NCI-H2171 treated with DMSO at 0.1 percent for 48 hours (cell line): ENCODE measurements at places on chromosomes 6 and 20.
A peak's percentile ranks its signal among the peaks of the same experiment; 100 is the strongest.

GRCh38 chr6:15132854-15133670 lies 112.8 kb upstream of the JARID2 start:
- DNase-seq, result peak; percentile 53

DNA sequence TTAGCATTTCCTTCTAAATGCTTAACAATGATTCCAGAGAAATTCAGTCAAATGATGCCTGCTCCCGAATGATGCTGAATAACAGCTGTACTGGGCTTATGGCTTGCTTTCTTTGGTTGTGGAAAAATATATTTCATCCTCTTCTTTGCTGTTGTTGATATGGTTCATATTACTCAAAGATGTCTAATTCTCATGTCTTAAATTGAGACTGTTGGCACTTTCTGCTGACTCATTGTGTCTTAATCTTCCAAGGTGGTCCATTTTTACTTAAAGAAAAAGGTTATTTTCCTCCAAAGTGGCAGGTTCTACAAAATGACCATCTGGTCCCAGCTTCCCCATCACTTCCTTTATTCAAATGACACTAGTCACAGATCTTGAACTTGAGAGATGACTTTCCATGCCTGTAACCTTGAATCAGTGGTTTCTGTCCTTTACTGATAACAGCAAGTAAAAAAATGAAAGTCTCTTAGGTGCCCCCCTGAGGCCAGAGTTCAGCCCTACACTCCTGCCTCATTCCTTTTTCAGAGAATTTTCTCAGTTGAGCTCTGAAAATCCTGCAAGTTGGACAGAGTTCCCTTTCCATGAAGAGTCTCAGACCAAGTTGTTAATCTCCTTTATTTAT lies 6.9 kb downstream of the SNAP25 start:
- DNase-seq, result peak; percentile 75

- no peak for DNase-seq
Measured at GRCh38 chr6:125117818-125118217, 35.8 kb upstream of the TPD52L1 start.

DNA sequence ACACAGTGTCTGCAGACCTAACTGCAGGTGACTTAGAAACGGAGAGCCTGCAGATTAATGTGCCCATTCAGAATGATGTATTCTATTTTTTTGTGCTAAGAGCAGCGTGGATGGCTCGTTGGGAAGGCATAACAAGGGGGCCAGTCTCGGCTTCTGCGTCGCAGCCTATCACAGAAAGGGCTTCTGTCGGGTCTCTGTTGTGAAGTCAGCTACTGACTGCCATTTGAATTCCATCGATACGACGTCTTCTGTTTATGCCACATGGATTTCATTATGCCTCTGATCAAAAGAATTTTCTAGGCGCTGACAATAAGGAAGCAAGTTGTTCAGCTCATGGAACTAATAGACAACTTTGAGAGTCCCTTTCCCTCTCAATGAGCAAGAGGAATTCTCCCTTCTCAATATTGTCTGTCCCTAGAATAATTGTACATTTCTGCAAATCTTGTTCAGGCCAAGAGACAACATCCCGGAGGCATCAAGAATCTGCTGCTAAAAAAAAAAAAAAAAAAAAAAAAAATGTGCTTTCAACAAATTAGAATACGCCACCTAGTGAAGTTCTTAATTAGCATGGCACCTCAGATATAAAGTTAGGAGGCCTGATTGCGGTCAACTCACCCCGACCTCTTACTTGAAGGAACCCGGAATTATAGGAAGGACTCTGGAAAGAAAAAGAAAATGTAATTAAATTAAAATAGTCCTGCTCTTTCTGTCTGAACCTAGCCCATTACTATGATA lies 223.9 kb downstream of the TSHZ2 start:
- no peak for DNase-seq

- no peak for DNase-seq
Measured at GRCh38 chr6:56749632-56750151, 107.0 kb upstream of the DST start.

GRCh38 chr6:96683819-96684528 lies 121.0 kb downstream of the FHL5 start:
- no peak for DNase-seq

DNA sequence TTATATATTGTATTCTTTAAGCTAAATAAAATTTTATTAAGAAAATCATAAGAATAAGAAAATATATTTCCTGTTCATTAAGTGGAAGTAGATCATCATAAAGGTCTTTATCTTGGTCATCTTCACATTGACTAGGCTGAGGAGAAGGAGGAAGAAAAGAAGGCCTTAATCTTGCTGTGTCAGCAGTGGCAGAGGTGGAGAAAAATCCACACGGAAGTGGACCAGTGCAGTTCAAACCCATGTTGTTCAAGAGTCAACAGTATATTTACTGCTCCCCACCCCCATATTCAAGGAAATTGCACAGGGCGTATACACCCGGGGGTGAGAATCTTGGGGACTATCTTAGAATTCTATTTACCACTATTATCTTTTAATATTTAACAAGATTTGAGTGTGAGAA lies 178.6 kb upstream of the SCGN start:
- DNase-seq, result no peak

- no peak for DNase-seq
Measured at GRCh38 chr6:9612489-9612888, 802.4 kb downstream of the TFAP2A start.

- DNase-seq, result no peak
Measured at GRCh38 chr6:143191361-143191760, 130.7 kb downstream of the AIG1 start.

- DNase-seq, result peak; percentile 55
Measured at GRCh38 chr6:5478380-5478779, 217.1 kb downstream of the FARS2 start.

DNA sequence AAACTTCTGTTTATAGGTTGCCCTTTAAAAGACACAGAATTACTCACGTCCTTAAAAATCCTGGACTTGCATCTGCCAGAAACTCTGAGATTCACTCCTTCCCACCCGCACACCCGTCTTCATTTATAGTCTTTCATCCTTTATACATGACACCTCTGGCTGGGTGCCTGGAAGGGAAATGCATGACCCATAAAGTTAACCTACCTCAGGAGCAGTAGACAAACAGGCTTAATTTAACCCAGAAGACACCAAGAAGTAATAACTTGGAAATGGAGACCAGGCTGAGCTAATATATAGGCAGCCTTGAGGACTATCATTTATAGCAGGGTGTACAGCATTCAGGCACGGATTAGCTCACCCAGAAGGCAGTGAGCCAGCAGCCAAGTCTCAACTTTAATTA lies 429.0 kb upstream of the NRSN1 start:
- no peak for DNase-seq

- DNase-seq, result no peak
Measured at GRCh38 chr6:44397424-44398164, 10.1 kb downstream of the CDC5L start.

GRCh38 chr20:61045876-61046585 lies 206.0 kb upstream of the CDH4 start:
- DNase-seq, result no peak

- DNase-seq, result no peak
Measured at GRCh38 chr20:24979036-24979960, 13.3 kb downstream of the APMAP start.

DNA sequence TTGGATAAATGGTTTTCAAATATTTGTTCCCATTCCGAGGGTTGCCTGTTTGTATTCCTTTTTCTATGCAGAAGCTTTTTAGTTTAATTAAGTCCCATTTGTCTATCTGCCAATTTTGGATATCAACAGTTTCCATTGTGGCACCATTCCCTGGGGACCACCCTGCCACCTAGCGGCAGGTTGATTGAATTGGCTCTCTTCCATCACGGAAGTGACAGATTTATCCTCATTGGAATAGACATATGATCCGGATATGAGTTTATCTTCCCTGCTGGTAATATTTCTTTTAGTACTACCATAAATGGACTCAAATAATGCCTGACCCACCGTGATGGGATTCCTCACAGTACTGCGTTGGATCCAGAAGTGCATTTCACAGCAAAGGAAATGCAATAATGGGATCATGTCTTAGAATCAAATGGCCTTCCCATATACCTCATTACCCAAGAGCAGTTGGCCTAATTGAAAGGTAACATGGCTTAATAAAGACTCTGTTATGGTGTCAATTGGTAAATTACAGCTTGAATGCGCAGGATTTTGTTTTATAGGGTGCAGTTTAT lies 327.0 kb downstream of the BMP2 start:
- peak; percentile 80 for DNase-seq

- DNase-seq, result peak; percentile 39
Measured at GRCh38 chr20:46215913-46216707, 92.2 kb downstream of the CDH22 start.

DNA sequence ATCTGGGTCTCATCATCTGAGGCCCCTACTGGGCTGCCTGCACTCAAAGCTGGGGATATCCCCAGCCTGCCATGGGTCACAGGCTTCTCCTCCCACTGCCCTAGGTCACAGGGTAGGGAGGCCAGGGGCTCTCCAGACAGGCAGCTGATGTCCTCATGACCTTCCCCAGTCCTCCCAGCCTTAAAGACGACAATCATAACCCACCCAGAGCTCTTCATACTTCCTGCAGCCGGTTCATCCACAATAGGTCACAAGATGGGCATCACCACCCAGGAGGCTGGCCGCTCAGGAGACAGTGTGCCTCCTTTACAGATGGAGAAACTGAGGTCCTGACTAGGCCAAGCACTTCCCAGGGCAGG lies 15.2 kb downstream of the TFEB start:
- no peak for DNase-seq

- DNase-seq, result no peak
Measured at GRCh38 chr20:47568019-47568418, 66.3 kb downstream of the NCOA3 start.

DNA sequence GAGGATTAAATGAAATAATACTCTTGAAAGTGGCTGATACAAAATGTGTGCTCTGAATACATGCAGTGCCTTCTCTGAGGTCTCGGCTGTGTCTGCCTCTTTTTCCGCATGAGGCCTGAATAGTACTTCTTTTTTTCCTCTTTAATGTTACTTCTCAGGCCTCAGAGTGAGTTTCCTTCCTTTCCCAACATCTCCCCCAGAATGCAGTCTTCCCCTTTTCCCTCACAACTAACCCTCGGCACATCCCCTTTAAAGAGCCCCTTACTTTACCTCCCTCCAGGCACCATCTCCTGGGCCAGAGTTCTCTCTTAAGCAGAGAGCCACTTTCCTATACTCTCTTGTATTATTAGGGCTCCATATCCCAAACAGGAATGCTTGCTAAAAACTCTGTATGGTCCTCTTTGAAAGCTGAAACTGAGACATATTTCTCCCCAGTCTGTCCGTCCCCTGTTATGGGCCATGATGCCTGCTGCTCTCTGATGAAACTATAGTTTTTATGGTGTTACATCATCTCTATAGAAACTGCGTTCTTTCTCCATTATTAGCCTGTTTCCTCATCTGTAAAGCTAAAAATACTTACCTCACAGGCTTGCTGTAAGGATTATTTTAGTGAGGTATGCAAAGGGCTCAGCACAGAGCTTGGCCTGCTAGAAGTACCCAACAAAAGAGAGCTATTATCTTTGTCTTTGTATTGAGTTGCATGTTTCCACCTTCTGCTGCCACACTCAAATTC lies 2.3 kb downstream of the PLAGL2 start:
- no peak for DNase-seq

- no peak for DNase-seq
Measured at GRCh38 chr20:59603176-59603575, 1.2 kb upstream of the PHACTR3 start.

DNA sequence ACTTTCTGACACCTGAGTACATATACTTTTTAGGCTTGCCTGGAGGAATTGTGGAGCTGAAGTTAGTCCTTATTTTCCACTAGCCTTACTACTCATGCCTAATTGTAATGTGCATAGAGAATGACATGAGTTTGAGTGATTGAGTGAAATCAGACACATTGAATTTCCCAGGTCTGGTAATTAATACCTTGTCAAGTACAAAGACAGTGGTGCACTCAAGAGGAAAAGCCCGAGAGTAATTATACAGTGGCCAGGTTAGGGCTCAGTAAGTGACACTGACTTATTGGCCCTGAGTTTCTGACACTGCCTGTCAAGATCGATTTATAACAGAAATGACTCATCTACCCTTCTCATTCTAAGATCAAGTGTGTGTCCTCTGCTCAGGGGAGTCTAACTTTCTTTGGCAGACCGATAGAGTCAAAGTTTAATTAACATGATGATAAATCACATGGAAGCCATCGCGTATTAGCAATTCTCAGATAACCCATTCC lies 288.3 kb downstream of the TPBG start:
- DNase-seq, result no peak

GRCh38 chr20:16639027-16639941 lies 66.0 kb upstream of the KIF16B start:
- DNase-seq, result no peak

GRCh38 chr6:88302769-88303225 lies 136.7 kb upstream of the CNR1 start:
- no peak for DNase-seq

DNA sequence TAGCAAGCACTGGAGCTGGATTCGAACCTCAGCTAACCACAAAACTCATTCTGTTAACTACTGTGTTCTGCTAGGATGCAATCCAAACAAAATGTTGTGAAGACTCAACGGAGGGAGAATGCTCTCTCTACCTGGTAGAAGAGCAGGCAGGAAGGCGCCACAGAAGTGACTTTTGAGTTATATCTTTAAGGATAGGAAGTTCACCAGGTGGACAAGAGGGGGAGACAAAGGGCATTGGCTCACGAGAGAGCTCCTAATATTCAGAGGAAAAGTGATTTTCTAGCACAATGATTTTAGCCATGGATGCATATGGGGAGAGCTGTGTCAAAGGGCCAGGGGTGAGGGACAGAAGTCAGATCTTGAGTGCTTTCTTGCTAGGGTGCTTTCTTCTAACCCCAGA lies 108.4 kb upstream of the MAFB start:
- DNase-seq, result no peak

GRCh38 chr6:159533568-159533967 lies 159.5 kb downstream of the SOD2 start:
- peak; percentile 10 for DNase-seq

DNA sequence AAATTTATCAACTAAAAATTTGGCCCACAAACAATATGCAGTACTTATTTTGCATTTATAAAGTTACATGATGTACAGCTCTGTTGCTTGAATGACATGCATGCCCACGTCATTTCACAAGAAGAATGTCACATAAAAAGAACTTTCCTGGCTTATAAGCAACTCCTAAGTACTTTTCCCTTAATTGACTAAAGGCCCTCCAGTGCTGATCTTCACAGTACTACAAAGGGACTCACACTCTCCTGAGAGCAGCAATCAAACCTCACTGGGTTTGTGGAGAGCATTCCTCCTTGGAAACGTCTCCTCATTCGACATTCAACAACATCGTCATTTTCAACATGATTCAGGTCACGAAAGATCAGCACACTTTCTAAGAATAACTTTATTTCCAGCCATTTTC lies 111.1 kb downstream of the IPCEF1 start:
- DNase-seq, result no peak
